ENCODE measurements at places on chromosomes 16 and 17.

- no peak for DNase-seq
Measured at GRCh38 chr16:67403976-67404555, 10.8 kb upstream of the TPPP3 start.

DNA sequence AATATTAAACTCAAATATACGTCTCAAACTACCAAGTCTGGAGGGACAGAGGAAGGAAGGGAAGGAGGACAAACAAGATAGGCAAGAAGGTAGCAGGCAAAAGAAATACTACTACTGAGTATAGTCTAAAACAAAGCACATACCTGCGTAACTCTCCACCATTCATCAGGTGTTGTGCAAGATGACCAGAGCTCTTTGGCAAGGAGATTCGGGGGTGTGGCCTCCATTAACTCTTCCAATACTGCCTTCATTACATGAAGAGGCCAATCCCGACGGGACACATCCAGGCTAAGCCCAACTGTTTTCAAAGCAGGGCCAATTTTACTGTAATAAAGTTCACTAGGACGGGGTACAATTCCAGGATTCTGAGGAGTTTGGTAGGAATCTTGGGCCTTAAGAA is 38.2 kb upstream of the ARL6IP1 start:
- no peak for DNase-seq

DNA sequence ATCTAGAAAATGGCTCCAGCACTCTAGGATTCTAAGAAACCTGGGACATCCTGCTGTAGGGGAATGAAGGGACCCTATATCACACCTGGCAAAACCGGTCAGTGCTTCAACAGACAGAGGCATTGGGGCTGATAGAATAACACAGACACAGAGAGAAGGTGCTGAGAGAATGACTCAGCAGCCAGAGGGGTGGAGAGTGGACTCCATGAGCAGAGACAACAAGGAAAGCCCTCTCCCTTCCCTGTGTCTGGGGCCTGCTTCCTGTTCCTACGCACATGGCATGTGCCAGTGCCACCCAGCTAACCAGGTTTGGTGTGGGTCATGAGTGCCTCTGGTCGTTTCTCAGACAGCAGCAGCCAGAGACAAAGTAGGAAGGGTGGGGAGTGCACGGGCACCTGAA is 140.3 kb downstream of the CCT6B start:
- DNase-seq = no peak

DNA sequence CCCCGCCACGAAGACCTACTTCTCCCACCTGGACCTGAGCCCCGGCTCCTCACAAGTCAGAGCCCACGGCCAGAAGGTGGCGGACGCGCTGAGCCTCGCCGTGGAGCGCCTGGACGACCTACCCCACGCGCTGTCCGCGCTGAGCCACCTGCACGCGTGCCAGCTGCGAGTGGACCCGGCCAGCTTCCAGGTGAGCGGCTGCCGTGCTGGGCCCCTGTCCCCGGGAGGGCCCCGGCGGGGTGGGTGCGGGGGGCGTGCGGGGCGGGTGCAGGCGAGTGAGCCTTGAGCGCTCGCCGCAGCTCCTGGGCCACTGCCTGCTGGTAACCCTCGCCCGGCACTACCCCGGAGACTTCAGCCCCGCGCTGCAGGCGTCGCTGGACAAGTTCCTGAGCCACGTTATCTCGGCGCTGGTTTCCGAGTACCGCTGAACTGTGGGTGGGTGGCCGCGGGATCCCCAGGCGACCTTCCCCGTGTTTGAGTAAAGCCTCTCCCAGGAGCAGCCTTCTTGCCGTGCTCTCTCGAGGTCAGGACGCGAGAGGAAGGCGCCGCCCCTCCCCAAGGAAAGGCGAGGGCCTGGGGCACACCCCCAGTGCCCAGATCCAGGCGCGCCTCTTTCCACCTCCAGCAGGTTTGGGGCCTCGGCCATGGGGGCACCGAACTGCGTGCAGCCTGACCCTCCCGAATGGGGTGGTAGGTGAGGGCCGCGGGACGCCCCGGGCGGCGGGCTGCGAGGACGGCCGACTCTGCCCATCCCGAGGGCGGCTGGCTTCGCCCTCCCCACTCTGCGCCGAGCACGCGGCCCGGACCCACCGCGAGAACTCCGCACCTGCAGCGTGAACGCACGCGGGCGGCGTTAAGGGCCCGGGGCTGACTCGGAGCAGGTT is 664 bp downstream of the HBQ1 start:
- no peak for DNase-seq

DNA sequence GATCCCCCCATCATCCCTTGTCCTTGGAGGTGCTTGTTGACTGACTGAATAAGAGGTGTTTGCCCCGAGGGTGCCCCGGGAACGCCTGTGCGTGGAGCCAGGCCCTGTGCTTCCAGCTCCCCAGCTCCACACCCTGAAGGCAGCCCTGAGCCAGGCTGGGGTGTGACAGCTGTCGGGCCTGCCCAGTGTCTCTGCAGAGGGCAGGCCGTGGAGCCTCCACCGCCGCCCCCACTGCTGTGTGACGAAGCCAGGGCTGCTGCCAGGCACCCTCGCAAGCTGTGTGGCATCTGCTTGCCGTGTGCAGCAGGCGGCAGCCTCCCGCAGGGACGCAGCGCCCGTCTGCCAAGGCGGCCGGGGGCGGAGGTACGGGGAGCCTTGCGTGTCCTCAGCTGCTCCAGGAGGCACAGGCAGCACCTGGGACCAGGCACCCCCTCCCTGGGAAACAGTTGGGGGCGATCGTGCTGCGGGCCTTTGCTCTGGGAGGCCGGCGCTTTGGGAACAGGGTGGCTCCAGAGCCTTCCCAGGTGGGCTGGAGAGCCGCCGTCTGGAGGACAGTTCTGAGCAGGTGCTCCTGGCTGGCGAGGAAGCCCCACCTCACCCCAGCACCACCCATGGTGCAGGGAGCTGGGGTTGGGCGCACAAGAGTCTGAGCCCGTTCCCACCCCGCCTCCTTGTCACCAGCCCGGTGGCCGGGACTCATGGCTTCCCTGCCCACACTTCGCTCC is 26.6 kb downstream of the GSE1 start:
- no peak for DNase-seq

Measured in AG04449 (cell line).